Fibroblast of lung (primary cell): ENCODE measurements at places on chromosomes 2 and 18. TPM values are rescaled to one million over a fixed set of nuclear protein-coding genes. Genes with fewer than 3 reads are reported as not detected.

- no peaks in the 10 kb centered on the region for H3K36me3 ChIP-seq
- H3K27me3 ChIP-seq = no peaks in the 10 kb centered on the region
- peaks cover 2% of the 10 kb centered on the region for H3K4me1 ChIP-seq
These were observed 73.6 kb downstream of the LPIN2 start for GRCh38 chr18:2939317-2939716.

The KIDINS220 gene
- total RNA-seq = 91.7 and 110 TPM in 2 replicates

- DNase-seq = peak; percentile 87
- H3K4me1 ChIP-seq = no peaks in the 10 kb centered on the region
- no peak overlapping the region for H3K27ac ChIP-seq
These were observed 23.6 kb downstream of the KCNE4 start for GRCh38 chr2:223075301-223076270.

The CNTNAP5 gene
- not detected in 2 replicates for total RNA-seq

The C2orf81 gene
- 0.77 and 1.5 TPM in 2 replicates for total RNA-seq

DNA sequence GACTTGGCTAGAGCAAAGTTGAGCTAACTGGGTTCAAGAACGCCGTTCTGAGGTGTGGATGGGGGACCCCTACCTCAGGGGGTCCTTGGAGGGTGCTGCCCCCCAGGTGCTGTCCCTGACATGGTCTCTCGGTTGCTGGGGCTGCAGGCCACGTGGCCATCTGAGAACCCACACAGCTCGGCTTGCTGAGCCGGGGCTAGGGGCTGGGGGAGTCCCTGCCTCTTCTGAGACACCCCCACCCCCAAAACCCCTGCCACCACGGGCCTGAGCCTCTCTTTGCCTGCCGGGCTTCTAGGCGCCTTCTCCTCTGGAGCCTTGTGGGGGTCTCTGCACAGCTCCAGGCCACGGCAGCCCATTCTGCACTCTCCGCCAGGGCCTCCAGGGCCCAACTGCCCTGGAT, 52.0 kb upstream of the LAMA1 start:
- no peaks in the 10 kb centered on the region for H3K27me3 ChIP-seq
- H3K4me1 ChIP-seq = no peaks in the 10 kb centered on the region
- H3K27ac ChIP-seq = no peak overlapping the region

The KCNJ3 gene
- total RNA-seq = not detected in 2 replicates

The ARHGAP25 gene
- 3.1 and 5.8 TPM in 2 replicates for total RNA-seq

GRCh38 chr2:182101263-182101662, 115.6 kb downstream of the PPP1R1C start:
- H3K36me3 ChIP-seq = no peaks in the 10 kb centered on the region
- no peaks in the 10 kb centered on the region for H3K4me1 ChIP-seq
- no peaks in the 10 kb centered on the region for H3K27me3 ChIP-seq
- no peak for DNase-seq

DNA sequence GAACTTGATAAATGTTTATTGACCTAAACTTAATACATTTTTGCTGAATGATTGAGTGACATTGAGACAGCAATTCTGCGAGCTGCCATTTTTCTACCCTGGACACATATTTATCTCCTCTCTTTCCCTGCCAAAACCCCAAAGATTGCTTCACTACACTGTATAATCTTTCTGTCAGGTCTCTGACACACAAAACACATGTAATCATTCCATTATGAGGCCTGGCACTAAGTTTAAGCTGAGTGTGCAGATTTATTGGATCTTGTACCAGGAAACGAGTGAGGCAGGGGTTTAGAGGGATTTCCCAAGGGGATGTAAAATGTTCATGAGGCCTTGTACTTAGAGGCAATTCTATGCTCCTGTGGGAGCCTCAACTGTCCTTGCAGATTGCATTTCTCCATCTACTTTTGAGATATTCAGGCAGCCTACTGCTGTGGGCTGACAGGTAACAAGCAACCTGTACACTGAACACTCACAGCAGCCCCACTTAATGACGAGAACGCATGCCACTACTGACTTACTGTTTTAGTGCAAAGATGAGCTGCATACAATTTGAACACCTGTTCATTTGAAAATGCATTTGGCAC, 13.7 kb upstream of the OSR1 start:
- no peaks in the 10 kb centered on the region for H3K4me1 ChIP-seq
- no peaks in the 10 kb centered on the region for H3K36me3 ChIP-seq
- H3K4me3 ChIP-seq = no peak overlapping the region
- no peak for DNase-seq

The AQP12B gene
- total RNA-seq = not detected in 2 replicates

- H3K4me3 ChIP-seq = no peak overlapping the region
- H3K27me3 ChIP-seq = no peaks in the 10 kb centered on the region
- H3K36me3 ChIP-seq = peaks cover 2% of the 10 kb centered on the region
- no peak overlapping the region for H3K27ac ChIP-seq
- no peak for DNase-seq
These were observed 122.6 kb downstream of the WDSUB1 start for GRCh38 chr2:159163930-159164329.

- no peak for DNase-seq
- no peak overlapping the region for H3K27ac ChIP-seq
- H3K27me3 ChIP-seq = no peaks in the 10 kb centered on the region
- no peaks in the 10 kb centered on the region for H3K4me1 ChIP-seq
These were observed 85.6 kb downstream of the ZNF804A start for GRCh38 chr2:184683911-184684310.

The GPC1 gene
- 67.8 and 218 TPM in 2 replicates for total RNA-seq

The GPATCH11 gene
- total RNA-seq = 5.9 and 6.4 TPM in 2 replicates

- DNase-seq = peak; percentile 51
- no peak overlapping the region for H3K27ac ChIP-seq
- H3K4me3 ChIP-seq = no peak overlapping the region
These were observed 17.3 kb upstream of the CYS1 start for GRCh38 chr2:10097352-10098148.

DNA sequence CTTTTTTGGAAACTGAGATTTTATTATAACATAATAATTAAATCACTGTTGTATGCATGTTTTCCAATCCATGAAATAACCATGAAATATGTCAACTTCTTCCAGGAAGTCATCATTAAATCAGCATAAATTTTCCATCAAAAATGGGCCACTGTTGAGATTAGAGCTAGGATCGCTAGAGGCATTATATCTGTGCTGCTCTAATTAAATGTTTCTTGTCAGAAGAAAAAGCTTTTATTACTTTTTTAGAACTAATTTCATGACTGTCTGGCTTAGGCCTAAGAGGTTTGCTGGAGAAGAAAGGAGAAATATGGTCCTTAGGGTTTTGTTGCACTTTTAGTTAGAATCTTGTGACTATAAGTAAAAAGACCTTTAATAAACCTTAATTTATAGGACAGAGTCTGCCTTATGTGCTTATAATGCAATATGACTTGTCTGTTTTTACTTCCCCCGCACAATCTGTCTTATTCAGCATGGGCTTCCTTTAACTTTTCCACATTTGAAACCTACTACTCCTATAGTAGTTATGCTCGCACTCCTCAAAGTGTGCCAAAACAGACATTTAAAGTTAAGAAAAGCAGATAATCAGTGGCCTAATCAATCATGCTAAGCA, 363.4 kb upstream of the GCFC2 start:
- no peaks in the 10 kb centered on the region for H3K4me1 ChIP-seq
- no peaks in the 10 kb centered on the region for H3K27me3 ChIP-seq
- H3K36me3 ChIP-seq = no peaks in the 10 kb centered on the region
- no peak overlapping the region for H3K27ac ChIP-seq

The ADGRF3 gene
- total RNA-seq = under 0.01 TPM in 1 of 2 replicates, not detected in the other

- H3K36me3 ChIP-seq = no peaks in the 10 kb centered on the region
- H3K27ac ChIP-seq = no peak overlapping the region
- H3K4me3 ChIP-seq = no peak overlapping the region
- H3K4me1 ChIP-seq = no peaks in the 10 kb centered on the region
- no peaks in the 10 kb centered on the region for H3K27me3 ChIP-seq
These were observed 26.6 kb downstream of the SESTD1 start for GRCh38 chr2:179238027-179238426.

The ZNF385B gene
- under 0.01 TPM in 1 of 2 replicates, not detected in the other for total RNA-seq

The EPG5 gene
- 34.2 and 87.4 TPM in 2 replicates for total RNA-seq

GRCh38 chr2:6556755-6557154, 309.0 kb downstream of the CMPK2 start:
- peak; percentile 64 for DNase-seq
- no peaks in the 10 kb centered on the region for H3K4me1 ChIP-seq
- H3K4me3 ChIP-seq = no peak overlapping the region
- no peaks in the 10 kb centered on the region for H3K36me3 ChIP-seq
- no peaks in the 10 kb centered on the region for H3K27me3 ChIP-seq

The PAIP2B gene
- 1.2 and 1.5 TPM in 2 replicates for total RNA-seq

The RESP18 gene
- not detected in 2 replicates for total RNA-seq

DNA sequence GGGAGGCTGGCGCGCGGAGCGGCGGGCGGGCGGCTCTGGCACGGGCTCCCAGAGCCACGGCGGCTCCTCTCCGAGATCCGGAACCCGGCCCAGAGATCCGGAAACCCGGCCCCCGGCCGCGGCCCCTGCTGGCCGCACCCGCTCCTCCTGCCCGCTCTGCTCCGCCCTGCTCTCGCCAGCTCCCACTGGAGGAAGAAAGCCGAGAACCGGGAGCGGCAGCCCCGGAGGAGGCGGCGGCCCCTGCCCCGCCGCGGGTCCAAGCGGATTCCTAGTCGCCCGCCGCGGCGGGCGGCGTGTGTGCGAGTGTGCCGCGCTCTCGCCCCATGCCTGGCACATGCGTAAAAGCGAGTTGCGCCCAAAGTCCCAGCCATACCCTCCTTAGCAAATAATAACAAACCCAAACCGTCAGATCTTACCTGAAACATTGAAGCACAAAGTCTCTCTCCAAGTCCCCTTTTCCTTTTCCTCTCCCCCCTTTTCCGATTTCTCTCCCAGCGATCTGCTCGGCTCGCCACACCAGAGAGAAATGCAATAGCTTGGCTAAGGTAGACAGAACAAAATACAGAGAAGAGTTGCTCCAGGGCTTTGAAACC, 108.7 kb upstream of the KCTD1 start:
- H3K27ac ChIP-seq = no peak overlapping the region
- H3K4me1 ChIP-seq = no peaks in the 10 kb centered on the region
- DNase-seq = peak; percentile 61
- peaks cover 22% of the 10 kb centered on the region for H3K27me3 ChIP-seq
- no peaks in the 10 kb centered on the region for H3K36me3 ChIP-seq

- H3K27ac ChIP-seq = no peak overlapping the region
- no peaks in the 10 kb centered on the region for H3K27me3 ChIP-seq
- no peaks in the 10 kb centered on the region for H3K4me1 ChIP-seq
- no peaks in the 10 kb centered on the region for H3K36me3 ChIP-seq
- H3K4me3 ChIP-seq = no peak overlapping the region
These were observed 275.5 kb downstream of the MBD2 start for GRCh38 chr18:53948991-53949390.

DNA sequence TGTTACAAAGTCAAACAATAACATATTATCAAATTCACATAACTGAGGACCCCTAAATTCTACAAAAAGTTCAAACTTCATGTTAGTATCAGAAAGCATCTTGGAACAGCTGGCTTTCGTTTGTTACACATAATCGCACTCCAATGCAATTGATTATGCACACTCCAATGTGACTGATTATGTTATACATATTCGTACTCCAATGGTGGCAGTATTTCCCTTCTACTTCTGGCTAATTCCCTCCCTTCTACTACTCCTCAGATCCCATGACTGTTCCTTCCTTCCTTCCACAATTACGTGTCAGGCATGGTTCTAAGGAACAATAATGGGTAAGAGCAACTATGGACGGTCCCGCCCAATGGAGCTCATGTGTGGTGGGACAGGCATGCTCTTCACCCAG, 137.1 kb upstream of the CCDC150 start:
- H3K4me3 ChIP-seq = no peak overlapping the region
- no peaks in the 10 kb centered on the region for H3K27me3 ChIP-seq
- no peak for DNase-seq
- H3K36me3 ChIP-seq = no peaks in the 10 kb centered on the region

GRCh38 chr18:37219257-37219656, 346.3 kb downstream of the CELF4 start:
- H3K36me3 ChIP-seq = no peaks in the 10 kb centered on the region
- no peaks in the 10 kb centered on the region for H3K27me3 ChIP-seq
- no peaks in the 10 kb centered on the region for H3K4me1 ChIP-seq
- no peak overlapping the region for H3K4me3 ChIP-seq

The L3MBTL4 gene
- 0.33 and 1.3 TPM in 2 replicates for total RNA-seq

DNA sequence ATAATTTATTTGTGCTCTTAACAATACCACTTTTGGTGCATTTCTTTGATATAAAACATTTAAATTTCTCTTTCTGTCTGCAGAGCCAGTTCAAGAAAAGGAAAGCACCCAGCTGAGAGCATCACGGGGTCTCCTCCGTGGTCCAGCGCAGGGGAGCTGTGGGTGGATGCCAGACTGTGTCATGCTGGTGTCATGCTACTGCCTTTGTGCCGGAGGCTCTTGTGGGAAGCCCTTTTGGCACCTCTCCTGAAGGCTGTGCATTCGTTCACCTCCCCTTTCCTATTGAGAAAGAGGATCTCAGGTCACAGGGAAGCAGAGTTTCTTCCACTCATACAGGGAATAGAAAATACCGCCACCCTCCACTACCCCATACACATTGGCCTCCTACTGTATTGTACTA, 450.4 kb downstream of the GALR1 start:
- no peaks in the 10 kb centered on the region for H3K27me3 ChIP-seq
- DNase-seq = peak; percentile 18
- no peak overlapping the region for H3K27ac ChIP-seq
- no peaks in the 10 kb centered on the region for H3K4me1 ChIP-seq
- no peaks in the 10 kb centered on the region for H3K36me3 ChIP-seq
- no peak overlapping the region for H3K4me3 ChIP-seq

- H3K36me3 ChIP-seq = no peaks in the 10 kb centered on the region
- no peak overlapping the region for H3K27ac ChIP-seq
- no peaks in the 10 kb centered on the region for H3K27me3 ChIP-seq
- no peaks in the 10 kb centered on the region for H3K4me1 ChIP-seq
These were observed 402.8 kb upstream of the UBE2E3 start for GRCh38 chr2:180577567-180577966.

The PAX8 gene
- 0.50 and 0.51 TPM in 2 replicates for total RNA-seq

- no peak for DNase-seq
- no peak overlapping the region for H3K27ac ChIP-seq
- H3K4me3 ChIP-seq = no peak overlapping the region
- no peaks in the 10 kb centered on the region for H3K4me1 ChIP-seq
- H3K27me3 ChIP-seq = no peaks in the 10 kb centered on the region
- no peaks in the 10 kb centered on the region for H3K36me3 ChIP-seq
These were observed 14.3 kb downstream of the CCDC150 start for GRCh38 chr2:196653843-196654242.

DNA sequence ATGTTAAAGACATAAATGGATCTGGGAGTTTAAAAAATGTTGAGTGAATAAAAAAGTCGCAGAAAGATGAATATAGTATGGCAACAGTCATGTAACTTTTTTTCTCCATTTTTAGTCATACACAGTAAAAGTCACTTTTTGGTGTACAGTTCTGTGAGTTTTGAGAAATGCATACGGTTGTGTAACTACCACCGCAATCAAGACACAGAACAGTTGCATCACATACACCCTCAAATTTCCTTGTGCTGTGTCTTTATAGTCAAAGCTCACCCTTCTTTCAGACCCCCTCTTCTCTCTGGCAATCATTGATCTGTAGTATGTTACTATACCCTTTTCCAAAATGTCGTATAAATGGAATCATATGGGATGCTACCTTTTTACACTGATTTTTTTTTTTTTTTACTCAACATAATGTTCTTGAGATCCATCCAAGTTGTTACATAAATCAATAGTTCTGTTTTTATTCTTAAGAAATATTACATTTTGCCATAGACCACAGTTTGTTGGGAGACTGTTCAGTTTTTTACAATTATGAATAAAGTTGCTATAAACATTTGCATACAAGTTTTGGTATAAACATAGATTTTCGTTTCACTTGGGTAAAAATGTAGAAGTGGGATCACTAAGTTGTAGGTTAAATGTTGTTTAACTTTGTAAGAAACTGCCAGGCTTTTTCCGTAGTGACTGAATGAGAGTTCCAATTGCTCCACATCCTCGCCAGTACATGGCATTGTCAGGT, 35.4 kb upstream of the AGFG1 start:
- H3K27me3 ChIP-seq = no peaks in the 10 kb centered on the region
- H3K36me3 ChIP-seq = no peaks in the 10 kb centered on the region
- H3K4me1 ChIP-seq = no peaks in the 10 kb centered on the region
- H3K27ac ChIP-seq = no peak overlapping the region
- DNase-seq = peak; percentile 33
- H3K4me3 ChIP-seq = no peak overlapping the region
